Chondrocyte (in vitro differentiated cells): ENCODE measurements at places on chromosomes 1 and 21. TPM values are rescaled to one million over a fixed set of nuclear protein-coding genes. Genes with fewer than 3 reads are reported as not detected.

DNA sequence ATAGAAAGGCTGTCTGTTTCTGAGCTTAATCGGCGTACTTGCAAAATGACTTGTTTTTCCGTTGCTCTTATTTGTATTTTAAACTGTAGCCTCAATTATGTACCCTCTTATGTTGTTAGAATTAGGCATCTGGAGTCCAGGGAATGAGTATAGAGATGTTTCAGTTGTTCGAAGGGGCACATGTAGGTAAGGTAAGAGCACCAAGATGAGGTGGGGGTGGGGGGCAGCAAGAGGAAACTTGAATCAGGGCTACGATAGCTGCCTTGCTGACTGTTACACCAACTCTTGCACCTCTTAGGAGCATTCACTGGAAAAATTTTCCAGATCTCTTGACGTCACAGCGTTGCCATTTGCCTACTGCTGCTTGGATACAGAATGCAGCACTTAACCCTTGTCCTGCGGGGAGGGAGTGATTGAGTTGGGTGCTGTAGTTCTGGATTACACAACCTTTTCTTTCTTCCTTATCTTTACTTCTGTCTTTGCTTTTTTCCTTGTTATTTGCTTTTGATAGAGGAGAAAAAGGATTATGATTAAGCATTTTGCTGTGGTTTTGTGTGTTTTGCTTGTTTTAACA is 3.2 kb downstream of the ATP1B1 start:
- DNase-seq, result no peak

GRCh38 chr1:64598100-64598571 is 128.2 kb downstream of the CACHD1 start:
- no peak for DNase-seq

GRCh38 chr1:2348346-2349325 is 42.7 kb downstream of the MORN1 start:
- DNase-seq, result no peak

DNA sequence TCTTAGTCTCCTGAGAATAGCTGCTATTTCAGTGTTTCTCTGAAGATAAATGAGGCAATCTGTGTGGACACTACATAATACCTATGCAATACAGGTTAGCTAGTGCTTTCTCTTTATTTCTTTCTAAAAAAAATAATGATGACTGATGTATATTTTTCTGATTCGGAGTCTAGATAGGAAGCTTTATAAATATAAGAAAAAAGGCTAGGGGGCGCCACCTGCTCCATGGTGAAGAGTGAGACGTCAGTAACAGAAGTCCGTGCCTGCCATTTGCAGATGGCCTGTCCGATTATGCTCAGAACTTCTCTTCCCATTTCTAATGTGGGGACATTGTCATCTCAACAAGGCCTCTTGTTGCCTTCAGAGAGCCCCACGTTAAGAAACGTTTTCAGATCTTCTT is 26.4 kb downstream of the QSOX1 start:
- peak; percentile 24 for DNase-seq

- DNase-seq, result no peak
Observed at GRCh38 chr1:8455700-8456307, 137.9 kb downstream of the SLC45A1 start.

GRCh38 chr21:38915546-38915945 is 109.8 kb downstream of the ETS2 start:
- no peak for DNase-seq

The TMEM61 gene
- not detected in 3 replicates for total RNA-seq

The LRRC39 gene
- 1.00 to 1.3 TPM in 2 of 3 replicates, not detected in the other for total RNA-seq

The TAS1R1 gene
- total RNA-seq, result not detected in 3 replicates
